ENCODE measurements at places on chromosomes 7 and 10. TPM values are rescaled to one million over a fixed set of nuclear protein-coding genes. Genes with fewer than 3 reads are reported as not detected.
A peak's percentile ranks its signal among the peaks of the same experiment; 100 is the strongest.

- DNase-seq = no peak
These were observed 410.6 kb downstream of the KCNMA1 start for GRCh38 chr10:77226853-77227565.

DNA sequence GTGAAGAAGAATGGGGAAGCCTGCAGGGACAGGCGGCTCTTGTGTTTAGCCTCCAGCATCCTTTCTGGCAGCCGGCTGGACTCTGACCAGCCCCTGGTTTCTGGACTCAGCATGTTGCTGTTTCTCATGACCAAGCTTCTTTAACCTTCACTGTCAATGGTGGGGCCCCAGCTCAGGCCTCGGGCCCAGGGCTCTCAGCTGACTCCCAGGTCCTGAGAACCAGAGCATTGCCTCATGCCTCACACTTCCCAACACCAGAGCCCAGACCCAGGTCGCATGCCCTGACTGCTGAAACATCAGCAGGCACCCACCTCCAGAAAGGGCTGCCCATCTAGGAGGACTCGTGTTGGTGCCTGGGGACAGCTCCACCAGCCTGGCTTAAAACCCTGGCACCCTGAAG, 34.8 kb upstream of the FGFR2 start:
- no peak for DNase-seq

DNA sequence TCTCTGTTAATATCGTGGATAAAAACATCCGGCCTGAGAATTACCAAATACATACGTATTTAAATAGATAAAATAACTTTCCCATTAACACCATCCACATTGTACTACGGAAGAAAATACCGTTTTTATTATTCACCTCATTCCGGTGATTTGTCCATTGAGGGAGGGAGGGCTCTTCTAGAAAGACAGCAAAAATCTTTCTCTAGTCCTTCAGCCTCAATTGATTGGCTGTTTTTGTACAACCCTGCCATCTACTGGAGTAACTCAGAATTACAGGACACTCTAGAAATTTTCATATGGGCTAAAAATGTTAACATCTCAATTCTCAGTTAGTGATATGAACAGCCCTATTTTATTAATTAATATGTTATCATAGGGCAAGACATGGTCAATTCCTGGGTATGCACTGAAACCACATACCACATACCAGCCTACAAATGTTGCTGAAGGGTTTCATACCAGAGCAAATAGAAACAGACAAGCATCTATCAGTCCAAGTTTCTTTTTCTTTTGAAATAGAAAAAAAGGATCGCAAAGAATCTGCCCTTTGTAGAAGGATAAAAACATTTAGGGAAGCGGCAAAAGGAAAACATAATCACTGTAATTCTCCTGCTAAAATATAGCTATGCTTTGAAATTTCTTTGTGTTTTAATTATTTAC, 55.8 kb upstream of the CDCA7L start:
- peak; percentile 56 for DNase-seq

DNA sequence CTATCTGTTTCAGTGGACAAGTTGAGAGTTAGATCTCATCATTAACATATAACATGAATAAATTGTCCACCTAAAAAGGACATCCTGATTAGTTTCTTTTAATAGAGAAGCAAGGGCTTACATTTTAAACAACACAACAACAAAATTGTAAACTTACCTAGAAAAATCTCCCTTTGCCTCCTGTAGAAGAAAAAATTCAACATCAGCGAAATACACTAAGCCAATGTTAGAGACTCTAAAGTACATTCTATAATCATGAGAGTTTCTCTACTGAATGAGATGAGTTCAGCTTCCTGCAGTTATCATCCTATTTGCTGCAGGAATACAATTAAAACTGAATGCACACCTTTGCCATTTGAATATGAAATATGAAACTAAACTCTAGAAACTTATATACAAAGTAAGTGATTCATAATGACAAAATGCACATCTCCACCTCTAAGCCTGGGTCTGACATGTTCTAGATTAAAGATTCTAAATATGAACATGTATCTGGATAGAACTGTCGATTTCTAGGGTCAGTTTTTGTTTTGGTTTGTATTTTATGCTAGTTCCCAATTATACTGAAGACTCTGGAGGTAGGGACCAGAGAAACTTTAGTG, 174.8 kb downstream of the PRPF18 start:
- no peak for DNase-seq

PNLIPRP1 gene
- total RNA-seq = not detected

DNA sequence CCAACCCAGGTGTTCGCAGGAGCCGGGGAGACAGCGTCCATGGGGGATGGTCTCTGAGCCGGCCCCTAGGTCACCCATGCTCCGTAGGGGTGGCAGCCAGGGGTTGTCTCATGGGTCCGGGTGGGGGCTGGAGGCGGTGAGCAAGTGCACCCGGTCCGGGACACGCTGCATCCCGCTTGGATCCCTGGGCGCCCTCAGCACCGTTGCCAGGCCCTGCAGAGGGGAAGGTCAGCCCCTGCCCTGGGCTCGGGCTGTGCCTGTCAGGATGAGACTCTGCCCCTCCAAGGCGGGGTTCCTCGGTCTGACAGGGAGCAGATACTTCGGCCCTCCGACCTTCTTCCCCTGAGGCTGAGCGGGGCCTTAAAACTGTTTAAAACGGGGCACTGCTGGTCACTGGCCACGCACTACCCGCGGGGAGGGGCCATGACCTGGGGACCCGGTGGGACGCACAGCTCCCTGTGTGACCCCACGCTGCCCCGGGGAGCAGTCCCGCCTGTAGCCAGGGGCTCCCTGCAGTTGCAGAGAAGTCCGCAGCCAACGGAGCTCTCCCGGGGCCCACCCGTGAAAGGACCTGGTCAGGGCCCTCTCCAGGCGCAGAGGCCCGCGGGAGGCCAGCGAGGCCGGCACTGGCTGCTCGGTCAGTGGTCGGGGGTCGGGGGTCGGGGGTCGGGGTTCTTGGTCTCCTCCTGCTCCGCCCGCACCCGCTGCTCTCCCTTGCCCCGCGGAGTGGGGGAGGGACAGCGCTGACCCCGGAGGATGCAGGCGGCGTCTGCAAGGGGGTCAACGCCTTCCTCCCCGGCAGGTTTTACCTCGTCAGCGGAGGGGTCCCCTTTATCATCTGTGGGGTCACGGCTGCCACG, 33.4 kb upstream of the KNDC1 start:
- DNase-seq = no peak

DNA sequence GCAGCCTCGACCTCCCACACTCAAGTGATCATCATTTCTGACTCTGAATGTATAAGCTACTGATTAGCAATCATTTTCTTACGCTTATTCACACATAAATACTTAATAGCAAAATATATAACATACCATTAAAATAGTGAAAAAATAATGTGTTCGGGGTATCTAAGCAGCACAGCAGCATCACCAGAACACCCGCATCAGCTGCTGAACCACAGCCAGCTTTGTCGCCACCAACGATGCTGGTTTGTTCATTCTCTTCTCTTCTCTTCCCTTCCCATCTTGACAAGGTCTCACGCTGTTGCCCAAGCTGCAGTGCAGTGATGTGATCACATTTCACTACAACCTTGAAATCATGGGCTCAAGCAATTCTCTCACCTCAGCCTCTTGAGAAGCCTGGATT, 425.1 kb upstream of the LRGUK start:
- DNase-seq = no peak

DNA sequence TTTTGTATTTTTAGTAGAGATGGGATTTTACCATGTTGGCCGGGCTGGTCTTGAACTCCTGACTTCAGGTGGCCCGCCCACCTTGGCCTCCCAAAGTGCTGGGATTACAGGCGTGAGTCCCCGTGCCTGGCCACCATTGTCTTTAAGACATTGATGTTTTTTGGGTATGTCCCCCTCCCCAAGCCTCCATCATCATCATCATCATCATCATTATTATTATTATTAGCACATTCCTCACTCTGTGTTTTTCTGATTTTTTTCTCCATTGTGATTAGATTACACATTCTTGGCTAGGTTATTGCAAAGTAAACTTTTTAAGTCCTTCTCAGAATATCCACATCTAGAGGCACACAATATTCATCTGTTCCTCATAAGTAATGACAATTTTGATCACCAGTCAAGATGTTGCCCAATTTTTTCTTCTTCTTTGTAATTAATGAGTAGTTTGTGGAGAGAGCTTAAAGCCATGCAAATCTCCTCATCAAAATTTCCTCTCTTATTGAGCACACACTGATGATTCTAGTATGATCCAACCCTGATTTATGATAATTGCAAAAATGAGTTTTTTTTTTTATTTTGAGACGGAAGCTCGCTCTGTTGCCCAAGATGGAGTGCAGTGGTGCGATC, 47.5 kb downstream of the EPC1 start:
- no peak for DNase-seq

GRCh38 chr10:105258674-105259065, 617.6 kb downstream of the SORCS3 start:
- no peak for DNase-seq

DNA sequence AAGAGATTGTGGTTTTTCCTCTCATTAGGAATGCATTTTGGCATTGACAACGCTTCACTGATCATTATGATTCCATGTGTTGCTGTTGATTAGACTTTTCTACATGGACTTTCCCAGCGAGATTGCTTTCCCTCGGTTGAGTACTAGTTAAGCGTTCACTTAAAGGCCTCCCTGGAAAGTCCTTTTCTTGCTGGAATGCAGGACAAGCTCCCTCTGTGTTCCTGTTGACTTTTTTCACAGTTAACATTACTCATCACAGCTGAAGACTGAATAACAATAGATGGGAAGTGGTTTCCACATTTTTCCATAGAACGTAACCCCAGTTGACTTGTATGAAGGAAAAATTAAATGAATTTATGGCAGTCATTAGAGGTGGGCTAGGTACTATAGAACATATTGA, 2.6 kb upstream of the CAV1 start:
- peak; percentile 95 for DNase-seq

GRCh38 chr10:34698979-34699378, 116.1 kb downstream of the PARD3 start:
- DNase-seq = peak; percentile 57

SPDYE2B gene
- not detected for total RNA-seq

SFRP5 gene
- not detected for total RNA-seq

DNA sequence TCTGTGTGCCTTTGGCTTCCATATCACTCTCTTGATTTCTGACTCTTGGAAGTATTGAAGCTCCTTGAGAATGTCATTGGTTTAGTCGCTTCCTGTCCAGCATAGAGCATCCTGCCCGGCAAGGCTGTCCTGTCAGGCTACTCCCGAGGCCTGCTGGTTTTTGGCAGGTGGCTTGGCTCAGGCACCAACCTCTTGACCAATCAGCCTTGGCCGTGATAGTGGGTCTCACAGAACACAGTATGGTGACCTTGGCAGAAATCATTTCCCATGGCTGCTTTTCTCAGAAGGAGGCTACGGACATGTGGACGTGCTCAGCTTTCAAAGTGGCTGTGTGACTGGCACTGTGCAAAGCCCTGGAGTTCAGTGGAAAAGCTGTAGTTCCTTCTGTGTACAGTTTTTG, 516.9 kb downstream of the REEP3 start:
- DNase-seq = no peak

GRCh38 chr10:8054494-8055407, at the start of gene GATA3:
Gene GATA3 (plus strand): TSS chr10:8054688. CDS start chr10:8055656, 968 bp downstream.
- peak; percentile 49 for DNase-seq

DNA sequence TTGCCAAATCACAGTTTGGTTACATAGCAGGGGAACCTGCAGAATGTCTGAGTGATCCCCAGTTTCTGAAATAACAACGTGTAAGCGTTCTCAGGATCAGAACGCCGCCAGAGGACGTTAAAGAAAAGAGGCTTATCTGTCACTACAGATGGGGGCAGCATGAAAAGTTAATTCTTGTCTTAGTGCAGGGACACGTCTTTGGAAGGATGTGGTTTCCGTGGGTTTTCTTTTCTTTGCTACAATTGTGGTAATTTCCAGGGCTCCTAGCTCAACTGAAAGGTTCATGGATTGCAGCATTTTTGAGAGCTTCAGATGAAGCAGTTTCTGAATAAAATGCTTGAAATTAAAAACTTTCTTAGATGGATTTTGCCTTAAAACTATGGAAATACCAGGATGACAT, 106.6 kb downstream of the PRKCQ start:
- DNase-seq = no peak

DNA sequence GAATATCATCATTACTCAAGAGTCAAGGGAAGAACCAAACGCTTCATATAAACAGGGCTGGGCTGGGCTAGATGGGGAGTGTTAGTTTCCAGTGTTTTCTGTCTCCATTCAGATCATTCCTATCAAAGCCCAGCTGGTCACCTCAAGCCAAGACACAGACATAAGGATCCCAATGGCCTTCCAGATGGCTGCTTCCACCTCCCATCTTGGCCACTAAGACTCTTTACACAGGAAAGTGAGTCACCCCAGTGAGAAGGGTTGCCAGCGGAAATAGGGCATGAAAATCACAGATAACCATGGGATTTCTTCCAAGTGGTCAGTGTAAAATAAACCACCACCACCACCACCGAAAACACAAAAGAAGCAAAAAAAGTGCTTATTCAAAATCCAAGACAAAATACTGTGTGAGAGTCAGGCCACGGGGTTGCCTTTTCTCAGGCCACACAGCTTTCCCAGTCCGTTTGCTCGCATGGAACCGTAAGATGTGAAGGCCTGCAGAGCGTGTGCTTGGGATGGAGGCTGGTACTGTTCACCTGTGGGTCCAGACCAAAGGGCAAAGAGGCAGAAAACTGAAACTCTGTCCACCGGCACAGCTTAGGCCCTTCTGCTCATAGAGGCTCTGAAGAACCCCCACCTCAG, 5.6 kb downstream of the PRSS2 start:
- peak; percentile 57 for DNase-seq

SLC39A12 gene
- total RNA-seq = not detected

GRCh38 chr7:140678081-140678815, 5.5 kb downstream of the ADCK2 start:
- no peak for DNase-seq

DNA sequence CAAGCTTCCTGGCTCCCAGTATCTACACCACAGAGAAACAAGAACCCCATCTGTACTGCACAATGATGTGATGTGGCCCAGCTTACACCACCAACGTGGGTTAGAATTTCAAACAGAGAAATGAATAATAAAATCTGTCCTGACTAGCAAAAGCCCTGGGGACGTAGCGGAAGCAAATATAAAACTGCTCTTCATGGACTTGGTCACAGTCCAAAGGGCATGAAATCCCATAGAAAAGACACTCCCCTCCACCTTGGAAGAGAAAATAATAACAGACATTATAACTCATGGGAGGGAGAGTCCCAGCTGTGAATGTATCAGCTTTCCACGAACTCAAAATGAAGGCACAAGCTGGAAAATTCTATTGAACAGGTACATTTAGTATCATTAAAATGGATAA, 205.3 kb upstream of the GALNT17 start:
- no peak for DNase-seq
